HS-5 (cell line): ENCODE measurements at places on chromosomes 4 and X.

DNA sequence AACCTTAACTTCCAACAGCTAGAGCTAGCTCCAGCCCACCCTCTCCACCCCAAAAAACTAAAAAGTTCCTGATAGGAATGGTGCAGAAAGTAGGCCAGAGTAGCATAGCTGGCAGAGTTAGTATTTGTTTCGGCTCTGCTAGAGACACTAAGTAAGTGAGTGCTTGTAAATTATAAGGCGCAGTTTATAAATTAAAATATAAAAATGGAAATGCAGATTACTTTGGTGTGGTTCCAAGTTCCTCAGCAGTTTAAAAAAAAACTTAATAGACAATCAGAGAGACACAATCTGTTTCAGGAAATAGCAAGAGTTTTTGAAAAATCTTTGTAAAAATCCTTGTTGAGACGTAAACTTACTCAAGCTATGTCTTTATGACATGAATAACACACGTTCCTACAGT, 2.8 kb upstream of the LGI2 start:
- no peak for DNase-seq

- no peak for DNase-seq
Observed at GRCh38 chr4:70704215-70704930, 16.0 kb downstream of the UTP3 start.

DNA sequence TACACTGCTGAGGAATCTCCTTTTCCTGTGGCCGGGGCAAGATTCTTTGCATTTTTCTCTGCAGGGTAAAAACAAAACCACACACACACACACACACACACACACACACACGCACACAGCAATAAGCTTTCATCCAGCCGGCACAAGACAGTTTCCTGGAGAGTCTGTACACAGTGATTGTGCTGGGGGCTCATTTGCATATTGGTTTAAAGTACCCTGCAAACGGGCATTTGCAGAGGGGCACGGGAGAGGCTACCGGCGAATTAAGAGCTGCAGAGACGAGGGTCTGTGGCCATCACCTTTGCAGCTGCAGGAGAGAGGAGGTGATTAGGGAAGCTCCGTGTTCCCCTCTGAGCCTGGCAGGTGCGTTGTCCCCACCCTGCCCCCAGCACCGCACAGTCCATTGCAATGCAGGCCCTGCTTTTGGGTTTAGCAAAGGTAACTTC, 219.9 kb downstream of the SHOX start:
- DNase-seq = no peak

- no peak for DNase-seq
Observed at GRCh38 chr4:159413306-159413943, 310.5 kb downstream of the RAPGEF2 start.

- DNase-seq = no peak
Observed at GRCh38 chr4:106058921-106059320, 163.7 kb downstream of the NPNT start.

DNA sequence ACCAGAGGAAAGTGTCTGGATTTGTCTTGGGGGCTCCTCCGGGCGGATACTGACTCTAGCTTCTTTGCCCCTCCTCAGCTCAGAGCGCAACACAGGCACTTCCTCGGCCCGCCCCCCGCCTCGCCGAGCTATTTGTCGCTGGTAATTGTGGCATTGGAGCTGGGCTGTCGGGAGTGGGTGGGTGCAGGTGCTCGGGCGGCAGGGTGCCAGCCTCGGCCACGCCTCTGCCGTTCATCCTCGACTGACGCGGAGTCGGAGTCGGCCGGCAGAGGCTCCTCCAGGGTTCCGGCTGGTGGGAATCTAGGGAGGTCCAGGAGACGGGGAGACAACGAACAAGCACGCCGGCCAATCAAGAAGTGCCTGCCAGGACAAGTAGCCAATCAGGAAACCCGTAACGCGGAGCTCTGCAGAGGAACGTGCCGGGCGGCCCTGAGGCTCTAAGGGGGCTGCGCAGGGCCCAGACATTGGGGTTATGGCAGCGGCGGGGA, 3.9 kb upstream of the SYN1 start:
- DNase-seq = no peak

GRCh38 chrX:46549914-46550313, 4.7 kb upstream of the ZNF674 start:
- DNase-seq = no peak

- no peak for DNase-seq
Observed at GRCh38 chr4:156620786-156621185, 350.8 kb downstream of the PDGFC start.

DNA sequence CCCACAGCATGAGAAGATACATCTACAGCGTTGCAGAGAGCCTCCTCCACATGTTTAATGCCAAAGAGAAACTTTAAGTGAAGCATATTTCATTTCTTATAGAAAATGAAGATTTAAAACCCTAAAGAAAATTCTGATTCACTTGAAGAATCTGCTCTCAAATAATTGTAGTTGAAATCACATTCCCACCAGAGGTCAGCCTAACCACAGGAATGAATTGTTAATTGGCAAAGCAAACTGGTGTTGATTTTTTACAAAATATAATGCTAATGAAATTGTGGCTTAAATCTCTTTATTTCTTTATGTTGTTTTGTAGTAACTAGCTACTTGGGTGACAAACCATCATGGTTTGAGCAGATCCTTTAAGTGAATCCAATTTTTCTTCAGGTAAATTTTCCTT, 31.1 kb upstream of the WDR17 start:
- DNase-seq = peak; percentile 31

DNA sequence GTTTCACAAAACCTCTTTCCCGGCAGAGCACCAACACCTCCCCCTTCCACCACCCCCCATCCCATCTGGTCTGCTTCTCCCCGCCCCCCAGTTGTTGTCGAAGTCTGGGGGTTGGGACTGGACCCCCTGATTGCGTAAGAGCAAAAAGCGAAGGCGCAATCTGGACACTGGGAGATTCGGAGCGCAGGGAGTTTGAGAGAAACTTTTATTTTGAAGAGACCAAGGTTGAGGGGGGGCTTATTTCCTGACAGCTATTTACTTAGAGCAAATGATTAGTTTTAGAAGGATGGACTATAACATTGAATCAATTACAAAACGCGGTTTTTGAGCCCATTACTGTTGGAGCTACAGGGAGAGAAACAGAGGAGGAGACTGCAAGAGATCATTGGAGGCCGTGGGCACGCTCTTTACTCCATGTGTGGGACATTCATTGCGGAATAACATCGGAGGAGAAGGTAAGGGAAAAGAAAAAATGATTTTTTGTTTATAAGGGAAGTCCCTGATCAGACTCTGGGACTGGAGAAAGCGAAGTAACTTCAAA, at the start of gene PDGFRA:
PDGFRA (plus strand) TSS at position 333 of the 541 bp plus-strand sequence. CDS start 29,476 bp downstream, outside the sequence.
- no peak for DNase-seq

DNA sequence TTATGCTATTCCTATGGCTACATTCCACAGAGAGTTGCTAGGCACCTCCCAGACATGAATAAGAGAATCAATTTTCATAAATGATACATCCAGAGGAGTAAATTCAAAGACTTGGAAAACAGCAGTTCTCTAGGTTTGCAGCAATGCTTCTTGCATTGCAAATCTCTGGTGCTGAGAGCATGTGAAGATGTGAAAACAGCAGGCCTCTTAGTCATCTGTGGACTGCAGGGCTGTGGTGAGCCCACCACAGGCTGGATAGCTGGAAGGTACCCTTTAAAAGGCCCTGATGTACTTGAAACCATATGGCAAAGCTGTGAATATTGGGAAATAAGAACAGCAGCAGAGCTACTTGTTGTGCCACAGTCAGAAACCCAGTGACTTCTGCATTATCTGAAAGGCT, 2135.9 kb downstream of the ARAP2 start:
- no peak for DNase-seq

- DNase-seq = no peak
Observed at GRCh38 chr4:186740822-186741221, 17.2 kb upstream of the FAT1 start.

DNA sequence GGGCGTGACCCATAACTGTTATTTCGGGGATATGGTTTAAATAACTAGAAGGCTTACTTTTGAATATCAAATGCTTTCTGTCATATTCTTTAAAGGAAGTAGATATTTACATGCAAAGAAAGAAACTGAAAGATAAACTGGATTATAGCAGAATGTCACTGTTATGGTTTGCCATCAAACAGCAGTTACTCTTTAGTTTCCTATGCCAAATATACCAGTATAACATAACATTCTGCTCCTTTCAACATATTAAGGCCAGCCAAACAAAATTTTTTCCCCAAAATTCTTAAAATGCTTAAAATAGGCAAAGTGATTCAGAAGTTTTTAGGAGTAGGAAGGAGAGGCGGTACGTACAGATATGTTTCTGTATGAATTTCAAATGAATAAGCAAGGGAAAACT, 27.0 kb downstream of the KDM6A start:
- no peak for DNase-seq

DNA sequence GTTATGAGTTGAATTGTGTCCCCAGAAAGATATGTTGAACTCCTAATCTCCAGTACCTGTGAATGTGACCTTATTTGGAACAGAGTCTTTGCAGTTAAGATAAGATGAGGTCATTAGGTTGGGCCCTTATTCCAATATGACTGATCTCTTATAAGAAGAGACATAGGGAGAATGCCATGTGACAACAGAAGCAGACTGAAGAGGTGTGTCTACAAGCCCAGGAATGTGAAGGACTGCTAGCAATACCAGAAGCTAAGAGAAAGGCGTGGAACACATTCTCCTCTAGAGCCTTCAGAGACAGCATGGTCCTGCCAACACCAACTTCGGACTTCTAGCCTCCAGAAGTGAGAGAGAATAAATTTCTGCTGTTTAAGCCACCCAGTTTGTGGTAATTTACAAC, 22.5 kb upstream of the USP27X start:
- no peak for DNase-seq

- DNase-seq = no peak
Observed at GRCh38 chr4:107978716-107979451, 10.8 kb upstream of the HADH start.

DNA sequence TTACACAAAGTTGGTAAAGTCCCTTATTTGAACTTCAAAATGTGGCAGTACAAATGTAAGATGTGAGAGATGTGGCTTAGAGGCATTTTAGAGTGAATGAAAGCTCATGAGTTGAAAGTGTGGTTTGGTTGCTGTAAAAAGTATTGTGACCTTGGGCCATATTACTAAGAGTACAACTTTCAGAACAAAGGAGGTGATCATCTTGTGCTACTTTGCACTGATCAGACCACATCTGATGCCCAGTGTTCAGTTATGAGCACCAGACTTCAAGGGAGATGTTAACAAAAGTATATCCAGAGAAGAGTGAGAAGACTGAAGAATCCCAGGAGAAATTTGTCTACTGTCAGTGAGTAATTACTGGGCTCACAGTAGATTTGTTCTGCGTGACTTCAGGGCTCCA, 30.2 kb downstream of the NLGN3 start:
- no peak for DNase-seq

- DNase-seq = no peak
Observed at GRCh38 chrX:68872171-68872570, 43.4 kb downstream of the EFNB1 start.
